ENCODE measurements at places on chromosomes 3 and 15.

- no peak for DNase-seq
These were observed 882.2 kb downstream of the NTRK3 start for GRCh38 chr15:87374339-87374738.

GRCh38 chr3:171258316-171258715, 201.9 kb downstream of the TNIK start:
- DNase-seq: no peak

- DNase-seq: no peak
These were observed 214.7 kb upstream of the MRPL3 start for GRCh38 chr3:131717493-131717892.

- no peak for DNase-seq
These were observed 14.4 kb downstream of the GOLGB1 start for GRCh38 chr3:121735047-121735696.

DNA sequence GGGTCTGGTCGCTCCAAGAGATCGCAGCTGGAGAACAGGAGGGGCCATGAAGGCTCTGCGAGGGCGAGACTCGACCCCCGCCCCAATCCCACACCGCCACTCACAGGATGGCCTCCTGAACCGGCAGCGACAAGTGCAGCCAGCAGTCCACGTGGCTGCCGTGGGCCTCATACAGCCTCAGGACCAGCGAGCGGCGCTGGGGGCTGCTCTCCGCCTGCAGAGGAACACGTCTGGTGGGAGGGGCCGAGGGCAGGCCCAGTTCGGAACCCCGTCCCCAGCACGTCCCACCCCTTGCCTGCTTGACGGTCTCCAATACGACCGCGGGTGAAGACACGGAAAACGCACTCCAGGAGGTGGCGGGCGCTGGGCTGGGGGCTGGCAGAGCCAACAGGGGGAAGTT, 9.2 kb downstream of the NEIL1 start:
- DNase-seq: no peak

DNA sequence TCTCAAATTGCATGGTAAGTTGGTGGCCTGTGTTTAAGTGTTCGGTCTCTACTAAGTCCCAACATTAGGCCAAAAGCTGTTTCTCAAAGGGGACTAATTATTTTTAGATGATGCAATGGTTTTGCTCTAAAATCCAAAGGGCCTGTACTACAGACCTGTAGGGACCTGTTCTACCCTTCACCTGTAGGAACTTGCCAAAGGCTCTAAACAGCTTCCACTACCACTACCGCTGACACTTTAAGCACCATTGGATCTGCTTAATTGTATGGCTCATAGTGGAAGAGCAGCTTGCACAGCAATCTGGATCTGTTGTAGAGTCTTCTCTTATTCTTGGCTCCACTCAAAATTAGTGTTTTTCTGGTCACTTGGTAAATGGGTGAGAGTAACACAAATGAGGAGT, 346.8 kb downstream of the EPHA6 start:
- DNase-seq: no peak

DNA sequence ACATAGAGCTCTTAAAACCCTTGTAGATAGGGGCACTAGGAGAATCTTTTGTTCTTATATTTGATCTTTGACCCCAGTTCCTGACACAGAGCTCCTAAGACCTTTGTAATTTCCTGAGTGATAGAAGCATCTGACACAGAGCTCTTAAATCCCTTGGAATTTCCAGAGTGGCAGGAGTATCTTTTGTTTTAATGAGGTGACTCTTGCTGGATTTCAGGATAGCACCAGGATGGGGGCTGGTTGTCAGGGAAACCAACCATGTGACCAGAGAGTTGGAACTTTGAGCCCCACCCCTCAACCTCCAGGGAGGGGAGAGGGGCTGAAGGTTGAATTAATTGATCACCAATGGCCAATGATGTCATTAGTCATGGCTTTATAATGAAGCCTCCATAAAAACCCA, 47.6 kb upstream of the ST8SIA2 start:
- DNase-seq: no peak

DNA sequence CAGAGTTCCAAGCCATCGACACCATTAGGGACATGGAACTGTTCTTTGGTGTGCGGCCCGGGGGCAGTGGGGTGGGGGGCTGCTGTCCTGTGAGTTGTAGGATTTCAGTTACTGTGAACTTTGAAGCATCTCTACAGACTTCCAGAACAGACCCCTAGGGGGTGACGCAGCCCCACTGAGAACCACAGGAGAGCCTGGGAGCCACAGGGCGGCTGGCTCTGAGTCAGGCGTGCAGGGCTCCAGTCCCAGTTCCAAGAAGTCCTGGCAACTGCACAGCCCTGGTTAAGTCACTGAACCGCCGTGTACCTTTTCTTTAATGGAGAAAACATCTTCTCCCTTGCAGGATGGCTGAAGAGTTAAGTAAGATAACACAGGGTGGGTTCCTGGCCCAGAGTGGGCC, 23.5 kb upstream of the LRTM1 start:
- no peak for DNase-seq

- DNase-seq: no peak
These were observed 295.7 kb downstream of the UNC13C start for GRCh38 chr15:54273928-54274327.

GRCh38 chr3:64634417-64634816, 53.4 kb downstream of the ADAMTS9 start:
- DNase-seq: no peak

- no peak for DNase-seq
These were observed 82.9 kb upstream of the HACD2 start for GRCh38 chr3:123667784-123668183.

DNA sequence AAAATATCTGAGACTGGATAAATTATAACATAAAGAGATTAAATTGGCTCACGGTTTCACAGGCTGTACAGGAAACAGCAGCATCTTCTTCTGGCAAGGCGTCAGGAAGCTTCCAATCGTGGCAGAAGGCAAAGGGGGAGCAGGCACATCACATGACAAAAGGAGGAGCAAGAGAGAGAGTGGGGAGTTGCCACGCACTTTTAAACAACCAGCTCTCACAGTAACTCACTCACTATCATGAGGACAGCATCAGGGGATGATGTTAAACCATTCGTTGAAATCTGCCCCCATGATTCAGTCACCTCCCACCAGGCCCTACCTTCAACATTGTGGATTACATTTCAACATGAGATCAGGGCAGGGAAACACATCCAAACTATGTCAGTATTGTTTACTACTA, 114.5 kb upstream of the SPATA16 start:
- no peak for DNase-seq

DNA sequence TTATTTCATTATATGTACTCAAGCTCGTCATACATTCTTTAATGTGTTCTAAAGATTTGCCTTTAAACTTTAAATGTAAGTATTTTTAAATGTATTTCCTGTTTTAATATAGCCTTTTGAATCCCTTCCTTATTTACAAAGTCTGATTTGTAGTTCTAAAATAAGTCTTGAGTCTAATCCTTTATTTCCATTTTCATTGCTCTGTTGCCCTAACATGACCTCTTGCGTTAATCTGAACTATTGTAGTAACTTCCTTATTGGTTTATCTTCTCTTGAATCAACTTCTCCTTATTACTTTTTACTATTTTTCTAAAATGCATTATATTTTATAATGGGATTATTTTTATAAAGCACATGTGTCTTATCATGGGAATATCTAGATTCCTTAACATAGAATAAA, 24.0 kb downstream of the KNL1 start:
- no peak for DNase-seq

DNA sequence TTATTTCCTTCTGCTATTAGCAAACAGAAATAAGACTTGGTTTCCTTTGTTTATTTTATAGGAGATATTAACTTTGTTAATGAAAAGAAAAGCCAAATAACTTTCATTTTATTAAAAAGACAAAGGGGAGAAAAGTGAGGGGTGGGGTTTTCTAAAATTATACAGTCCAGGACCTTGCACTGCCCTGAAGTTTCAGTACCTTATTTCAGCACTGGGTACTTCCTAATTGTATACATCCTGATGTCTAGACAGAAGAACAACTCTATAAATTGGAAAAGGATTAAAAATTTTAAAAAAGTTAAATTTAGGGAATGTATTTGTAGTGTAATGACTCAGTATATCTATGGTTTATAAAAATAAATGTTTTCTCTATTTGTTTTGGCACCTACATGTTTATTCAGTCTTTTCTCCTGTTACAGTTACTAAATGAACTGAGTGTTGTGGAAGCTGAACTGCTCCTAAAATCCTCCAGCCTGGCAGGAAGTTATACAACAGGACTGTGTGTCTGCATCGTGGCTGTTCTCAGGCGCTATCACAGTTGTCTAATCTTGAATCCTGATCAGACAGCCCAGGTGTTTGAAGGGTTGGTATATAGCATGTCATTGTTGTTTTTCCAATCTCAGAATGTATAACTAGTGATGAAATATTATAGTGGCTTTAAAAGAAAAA, 27.6 kb upstream of the P2RY13 start:
- DNase-seq: no peak

DNA sequence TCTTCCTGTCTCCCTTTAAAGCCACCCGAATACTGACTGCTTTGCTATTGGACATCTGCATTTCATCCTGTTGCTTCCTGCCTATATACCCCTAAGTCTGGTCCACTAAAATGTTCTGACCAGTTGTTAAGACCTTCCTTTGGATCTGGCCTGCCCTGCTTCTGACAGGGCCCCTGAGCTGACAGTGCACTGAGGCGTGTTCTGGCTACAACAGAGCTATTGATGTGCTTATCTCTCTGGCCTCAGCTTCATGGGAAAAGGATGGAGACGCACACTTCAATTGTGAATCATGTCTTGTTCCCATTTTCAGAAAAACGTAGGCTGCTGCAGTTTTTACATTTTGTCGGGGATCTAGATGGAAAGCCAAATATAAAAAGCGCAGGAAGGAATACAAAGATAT, 7.1 kb upstream of the P3H2 start:
- DNase-seq: no peak

GRCh38 chr3:104286645-104287044, 1080.1 kb upstream of the ALCAM start:
- DNase-seq: no peak

DNA sequence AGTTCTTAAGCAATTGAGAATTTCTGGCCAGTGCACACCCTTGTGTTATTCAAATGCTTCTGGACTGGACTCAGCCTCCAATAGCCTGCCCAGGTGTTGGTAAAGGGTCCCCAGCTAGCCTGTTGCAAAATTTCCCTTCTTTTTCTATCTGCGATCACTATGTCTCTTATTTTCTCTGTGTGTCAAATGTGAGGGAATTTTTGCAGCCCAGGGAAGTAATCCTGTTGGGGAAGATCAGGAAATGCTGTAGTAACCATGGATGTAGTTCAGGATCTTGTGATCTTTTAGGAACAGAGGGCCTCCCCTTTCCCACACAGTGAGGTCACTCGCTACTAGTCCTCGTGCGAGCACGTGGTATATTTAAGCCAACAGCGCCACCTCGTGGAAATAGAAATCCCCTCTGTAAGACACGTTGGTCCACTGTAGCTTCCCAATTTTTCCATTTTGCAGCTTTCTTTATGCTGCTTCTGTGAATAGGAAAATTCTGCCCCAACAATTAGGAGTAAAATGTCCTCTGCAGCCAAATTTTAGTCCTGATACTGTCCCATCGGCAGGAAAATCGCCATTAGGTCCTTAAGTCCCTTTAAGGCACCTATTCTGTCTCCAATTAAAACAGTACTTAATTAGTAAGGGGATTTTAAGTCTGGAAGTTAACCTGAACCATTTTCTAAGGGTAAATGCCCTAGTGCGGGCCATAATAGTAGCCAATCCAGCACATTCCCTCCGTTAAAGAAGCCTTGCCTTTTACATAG, 4.0 kb upstream of the SMCO1 start:
- DNase-seq: peak; percentile 50

DNA sequence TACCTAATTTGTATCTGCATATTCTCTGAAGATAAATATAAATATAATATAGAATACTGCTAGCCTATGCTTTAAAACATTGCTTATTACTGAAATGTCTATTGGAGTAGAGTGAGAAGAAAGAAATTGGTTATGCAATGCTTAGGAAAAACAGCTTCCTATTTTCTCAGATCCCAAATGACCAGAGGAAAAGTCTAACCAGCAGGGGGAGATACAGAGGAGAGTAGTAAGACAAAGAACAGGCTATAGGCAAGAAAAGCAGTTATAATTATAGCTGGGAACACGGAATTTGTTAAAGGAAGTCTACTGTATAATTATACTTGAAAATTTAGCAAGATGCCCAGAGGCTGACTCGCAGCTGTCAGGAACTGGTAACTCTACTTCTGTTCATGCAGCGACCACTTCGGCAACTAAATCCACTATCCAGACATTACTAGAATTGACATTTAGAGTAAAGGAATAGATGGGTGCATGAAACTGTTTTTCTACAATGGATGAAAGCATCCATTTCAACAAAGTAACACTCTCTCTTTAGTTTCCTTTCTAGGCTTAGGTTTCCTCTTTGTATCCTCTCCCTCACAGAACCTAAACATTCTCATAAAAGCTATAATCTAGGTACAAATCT, 97.2 kb downstream of the TBC1D5 start:
- DNase-seq: no peak

GRCh38 chr15:69663441-69663840, 210.8 kb downstream of the RPLP1 start:
- DNase-seq: no peak

DNA sequence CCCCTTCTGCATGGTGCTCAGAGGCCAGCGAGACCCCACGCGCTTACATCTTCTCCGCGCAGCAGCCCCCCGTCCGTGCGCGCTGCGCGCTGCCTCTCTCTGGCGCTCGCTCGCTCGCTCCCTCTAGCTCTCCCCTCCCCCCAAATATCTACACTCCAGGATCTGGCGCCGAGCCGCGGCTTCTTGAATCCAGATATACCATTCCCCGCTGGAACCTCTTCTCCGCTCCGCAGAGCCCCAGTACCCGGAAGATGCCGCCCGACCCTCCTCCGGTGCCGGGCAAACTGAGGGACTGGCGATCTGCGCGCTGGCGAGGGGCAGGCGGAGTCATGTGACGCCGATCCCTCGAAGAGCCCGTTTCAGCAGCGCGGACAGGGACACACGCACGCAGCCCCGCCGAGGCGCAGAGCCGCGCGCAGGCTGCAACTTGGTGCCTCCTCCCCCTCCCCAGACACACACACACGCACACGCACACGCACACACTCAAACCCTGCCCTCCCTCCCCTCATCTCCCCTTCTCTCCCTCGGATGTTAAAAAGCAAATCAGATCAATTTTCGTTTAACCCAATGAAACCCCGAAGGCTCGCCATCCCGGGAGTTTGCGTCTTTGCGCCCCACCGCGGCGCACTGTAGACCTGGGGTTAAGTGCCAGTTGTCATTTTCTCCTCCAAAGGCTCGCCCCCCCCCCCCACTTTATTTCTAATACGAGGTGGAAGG, at the start of gene RASGRF1:
TSS of gene RASGRF1 (minus strand) at position 294 of the 717 bp plus-strand sequence. CDS start at position 12, 282 bp downstream.
- DNase-seq: no peak

DNA sequence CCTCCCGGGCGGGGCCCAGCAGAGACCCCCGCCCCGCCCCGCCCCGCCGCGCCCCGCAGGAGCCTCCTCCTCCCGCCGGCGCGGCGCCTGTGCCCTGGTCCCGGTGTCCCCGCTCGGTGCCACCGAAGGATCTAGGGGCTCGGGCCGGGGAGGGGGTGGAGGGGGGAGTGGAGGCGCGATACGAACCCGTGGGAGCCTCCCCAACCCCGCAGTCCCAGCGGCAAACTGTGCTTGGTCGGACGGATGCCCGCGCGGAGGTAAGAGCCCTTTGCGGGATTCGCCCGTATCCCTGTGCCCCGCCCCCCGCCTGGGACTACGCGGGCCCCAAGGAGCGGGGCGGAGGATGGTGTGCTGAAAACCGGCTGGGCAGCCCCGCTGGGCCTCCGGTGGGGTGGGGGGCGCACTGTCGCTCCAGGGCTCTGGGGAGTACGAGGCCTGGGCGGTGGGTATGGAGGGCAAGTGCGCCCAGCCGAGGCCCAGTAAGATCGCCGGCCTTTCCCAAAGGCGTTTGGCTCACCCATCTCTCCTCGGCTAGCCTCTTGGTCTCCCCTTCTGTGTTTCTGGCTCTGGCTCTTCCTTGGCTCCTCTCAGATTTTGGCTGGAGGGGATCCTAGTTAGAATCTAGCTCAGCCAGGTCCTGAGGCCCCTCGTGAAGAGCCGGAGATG, 65.6 kb upstream of the POLG start:
- DNase-seq: no peak
